ENCODE measurements at places on chromosomes 2 and 18. TPM values are rescaled to one million over a fixed set of nuclear protein-coding genes. Genes with fewer than 3 reads are reported as not detected.
A peak's percentile ranks its signal among the peaks of the same experiment; 100 is the strongest.

DNA sequence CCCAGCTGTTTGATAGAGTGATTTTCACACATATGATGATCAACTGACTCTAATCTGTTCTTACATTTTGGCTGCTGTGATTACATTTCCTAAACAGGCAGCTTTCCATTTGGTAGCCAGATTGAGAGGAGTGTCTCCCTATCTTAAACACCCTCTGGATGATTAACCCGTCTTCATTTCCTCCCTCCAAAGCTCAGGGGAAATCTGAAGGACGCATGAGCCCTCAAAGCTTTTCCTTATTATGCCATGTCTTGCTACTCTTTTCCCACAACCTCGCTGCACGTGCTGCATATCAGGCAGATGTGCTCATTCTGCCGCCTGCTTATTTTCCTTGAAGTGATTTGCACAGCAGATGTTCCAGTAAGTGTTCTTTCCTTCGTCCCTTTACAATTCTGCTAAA, 837.4 kb downstream of the LRRTM4 start:
- H3K36me3 ChIP-seq, result no peaks in the 10 kb centered on the region
- H3K4me1 ChIP-seq, result no peaks in the 10 kb centered on the region
- DNase-seq, result no peak
- H3K27me3 ChIP-seq, result no peaks in the 10 kb centered on the region
- no peak overlapping the region for H3K4me3 ChIP-seq

DNA sequence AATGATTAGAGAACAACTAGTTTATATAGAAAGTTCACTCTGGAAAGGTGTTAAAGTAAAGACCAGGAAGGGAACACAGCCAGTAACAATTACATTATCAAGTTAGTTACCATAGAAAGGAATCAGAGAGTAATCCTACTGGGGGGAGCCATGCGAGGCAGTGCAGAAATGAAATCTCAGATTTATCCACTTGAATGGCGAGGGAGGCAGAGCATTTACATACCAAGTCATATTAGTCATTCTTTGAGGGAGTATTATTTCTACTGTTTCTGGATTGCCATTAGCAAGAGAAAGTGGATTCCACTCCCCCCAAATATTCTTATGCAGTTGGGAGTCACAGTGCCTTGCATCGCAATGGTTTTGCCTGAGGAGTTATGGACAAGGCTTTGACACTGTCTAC, 472.7 kb upstream of the TRIB2 start:
- no peaks in the 10 kb centered on the region for H3K27me3 ChIP-seq
- no peak for DNase-seq
- H3K36me3 ChIP-seq, result no peaks in the 10 kb centered on the region
- H3K4me1 ChIP-seq, result no peaks in the 10 kb centered on the region
- H3K27ac ChIP-seq, result no peak overlapping the region
- no peak overlapping the region for H3K4me3 ChIP-seq

GRCh38 chr2:29010946-29011345, 29.8 kb downstream of the TOGARAM2 start:
- H3K27ac ChIP-seq, result peak overlapping the region; percentile 83
- H3K36me3 ChIP-seq, result no peaks in the 10 kb centered on the region
- peak; percentile 42 for DNase-seq
- no peaks in the 10 kb centered on the region for H3K27me3 ChIP-seq

DNA sequence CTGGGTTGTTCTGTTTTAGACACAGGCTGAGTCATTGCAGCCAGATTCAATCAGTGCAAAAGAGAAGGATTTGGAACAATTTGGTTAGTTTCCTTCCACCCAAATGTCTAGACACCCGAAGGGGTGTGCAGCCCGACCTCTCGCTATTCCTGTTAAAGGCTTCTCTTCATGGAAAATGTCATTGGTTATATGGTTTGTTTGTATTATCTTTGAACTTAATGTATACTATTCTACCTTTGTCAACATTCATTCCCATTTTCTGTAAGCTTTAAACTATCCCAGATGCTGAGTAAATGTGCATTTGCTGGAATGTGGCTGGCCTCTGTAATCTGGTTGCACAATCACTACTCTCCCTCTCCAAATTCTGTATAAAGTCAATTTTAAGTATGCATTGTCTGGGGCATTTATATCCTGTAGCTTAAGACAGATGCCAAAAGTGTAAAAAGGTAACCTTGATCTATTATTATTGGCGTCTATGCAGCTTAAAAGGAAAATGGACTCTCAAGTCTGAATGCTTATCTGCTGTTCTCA, 80.4 kb upstream of the RND3 start:
- H3K36me3 ChIP-seq, result no peaks in the 10 kb centered on the region
- H3K27me3 ChIP-seq, result no peaks in the 10 kb centered on the region
- no peak overlapping the region for H3K27ac ChIP-seq
- no peak overlapping the region for H3K4me3 ChIP-seq
- no peak for DNase-seq

GRCh38 chr18:34467058-34467457, 242.3 kb upstream of the NOL4 start:
- DNase-seq, result no peak
- H3K4me3 ChIP-seq, result no peak overlapping the region
- H3K36me3 ChIP-seq, result no peaks in the 10 kb centered on the region
- no peak overlapping the region for H3K27ac ChIP-seq

The ABCB6 gene
- 8.8 TPM for total RNA-seq

The PRSS56 gene
- total RNA-seq, result 0.39 TPM

The ARHGEF4 gene
- 1.7 TPM for total RNA-seq

DNA sequence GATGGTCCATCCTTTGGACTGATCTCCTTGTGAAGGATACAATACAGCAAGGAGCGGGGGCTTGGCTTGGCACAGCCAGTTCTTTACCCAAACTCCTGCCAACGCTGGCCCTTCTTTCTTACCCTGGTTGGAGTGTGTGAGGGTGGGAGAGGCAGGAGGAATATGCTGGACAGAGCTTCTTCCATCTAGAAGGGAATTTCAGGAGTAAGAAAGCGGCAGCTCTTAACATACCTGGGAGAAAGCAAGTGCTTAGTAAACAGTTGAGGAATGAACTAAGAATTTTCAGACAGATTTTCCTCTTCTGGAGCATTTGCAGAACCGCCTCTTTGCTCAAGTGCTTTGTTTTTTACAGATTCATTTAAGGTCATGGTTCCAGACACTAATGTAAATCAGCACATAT, 72.8 kb downstream of the NEDD4L start:
- H3K36me3 ChIP-seq, result no peaks in the 10 kb centered on the region
- no peak for DNase-seq
- H3K27ac ChIP-seq, result no peak overlapping the region

The CGREF1 gene
- 2.4 TPM for total RNA-seq

GRCh38 chr2:31886700-31887099, 124.1 kb downstream of the MEMO1 start:
- peak overlapping the region; percentile 38 for H3K27ac ChIP-seq
- no peak for DNase-seq
- no peaks in the 10 kb centered on the region for H3K36me3 ChIP-seq
- no peak overlapping the region for H3K4me3 ChIP-seq

The MOCOS gene
- 1.2 TPM for total RNA-seq

DNA sequence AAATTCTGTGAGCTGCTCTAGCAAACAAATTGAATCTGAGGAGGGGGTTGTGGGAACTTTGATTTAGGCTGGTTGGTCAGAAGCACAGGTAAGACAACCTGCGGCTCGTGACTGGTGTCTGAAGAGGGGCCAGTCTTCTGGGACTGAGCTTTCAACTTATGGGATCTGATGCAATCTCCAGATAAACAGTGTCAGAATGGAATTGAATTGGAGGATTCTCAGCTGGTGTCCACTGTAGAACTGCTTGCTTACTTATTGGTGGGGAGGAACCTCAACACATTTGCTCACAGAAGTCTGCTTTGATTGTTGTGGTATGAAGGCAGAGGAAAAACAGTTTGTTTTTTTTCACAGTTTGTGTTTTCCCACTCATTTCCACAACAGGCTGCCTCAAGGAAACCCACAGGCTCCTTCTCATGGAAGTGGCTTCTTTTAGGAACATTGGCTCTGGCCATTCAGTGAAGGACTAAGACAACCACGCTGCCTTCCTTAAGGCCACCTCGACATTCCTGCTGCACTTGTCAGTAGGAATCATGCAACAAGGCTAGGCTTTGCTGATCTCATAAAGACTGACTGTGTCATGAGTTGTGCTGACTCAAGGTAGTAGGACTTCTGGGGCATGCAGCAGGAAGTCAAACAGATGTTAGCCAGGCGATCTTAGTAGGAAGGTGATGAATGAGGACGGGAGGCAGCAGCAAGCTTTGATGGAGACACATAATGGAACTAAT, 104.7 kb downstream of the TSN start:
- H3K27ac ChIP-seq, result no peak overlapping the region
- peaks cover 39% of the 10 kb centered on the region for H3K27me3 ChIP-seq
- H3K36me3 ChIP-seq, result peaks cover 4% of the 10 kb centered on the region
- no peak overlapping the region for H3K4me3 ChIP-seq
- H3K4me1 ChIP-seq, result no peaks in the 10 kb centered on the region

DNA sequence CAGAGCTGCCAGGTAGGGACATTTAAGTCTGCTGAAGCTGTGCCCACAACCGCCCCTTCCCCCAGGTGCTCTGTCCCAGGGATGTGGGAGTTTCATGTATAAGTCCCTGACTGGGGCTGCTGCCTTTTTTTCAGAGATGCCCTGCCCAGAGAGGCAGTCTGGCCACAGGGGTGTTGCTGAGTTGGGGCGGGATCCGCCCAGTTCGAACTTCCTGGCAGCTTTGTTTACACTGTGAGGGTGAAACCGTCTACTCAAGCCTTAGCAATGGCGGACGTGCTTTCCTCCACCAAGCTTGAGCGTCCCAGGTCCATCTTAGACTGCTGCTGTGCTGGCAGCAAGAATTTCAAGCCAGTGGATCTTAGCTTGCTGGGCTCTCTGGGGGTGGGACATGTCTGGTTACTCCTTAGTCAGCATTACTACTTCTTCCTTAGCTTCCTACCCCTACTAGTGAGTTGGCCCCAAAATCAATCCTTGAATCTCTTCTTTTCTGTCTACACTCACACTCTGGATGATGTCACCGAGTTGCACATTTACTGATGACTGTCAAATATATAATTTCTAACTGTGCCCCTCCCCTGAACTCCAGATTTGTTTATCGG, 31.8 kb upstream of the FSHR start:
- no peak overlapping the region for H3K4me3 ChIP-seq
- no peaks in the 10 kb centered on the region for H3K27me3 ChIP-seq
- no peak overlapping the region for H3K27ac ChIP-seq

The DSG2 gene
- total RNA-seq, result 3.1 TPM

GRCh38 chr2:67528320-67528719, 131.2 kb downstream of the ETAA1 start:
- no peak overlapping the region for H3K4me3 ChIP-seq
- no peaks in the 10 kb centered on the region for H3K36me3 ChIP-seq
- DNase-seq, result no peak
- H3K27me3 ChIP-seq, result no peaks in the 10 kb centered on the region

The SAG gene
- 0.02 TPM for total RNA-seq
